Hindlimb muscle (tissue), 1 donor: ENCODE measurements at places on chromosomes 16 and 17.
A peak's percentile ranks its signal among the peaks of the same experiment; 100 is the strongest.

- no peak for DNase-seq
These were observed 10.0 kb upstream of the SLC4A1 start for GRCh38 chr17:44277976-44278375.

GRCh38 chr16:912684-913613, 57.8 kb downstream of the LMF1 start:
- DNase-seq = peak; percentile 29

- DNase-seq = peak; percentile 33
These were observed 674 bp downstream of the ZNF821 start for GRCh38 chr16:71883168-71883848.

- DNase-seq = no peak
These were observed 4.9 kb downstream of the CDH11 start for GRCh38 chr16:65116818-65117430.

DNA sequence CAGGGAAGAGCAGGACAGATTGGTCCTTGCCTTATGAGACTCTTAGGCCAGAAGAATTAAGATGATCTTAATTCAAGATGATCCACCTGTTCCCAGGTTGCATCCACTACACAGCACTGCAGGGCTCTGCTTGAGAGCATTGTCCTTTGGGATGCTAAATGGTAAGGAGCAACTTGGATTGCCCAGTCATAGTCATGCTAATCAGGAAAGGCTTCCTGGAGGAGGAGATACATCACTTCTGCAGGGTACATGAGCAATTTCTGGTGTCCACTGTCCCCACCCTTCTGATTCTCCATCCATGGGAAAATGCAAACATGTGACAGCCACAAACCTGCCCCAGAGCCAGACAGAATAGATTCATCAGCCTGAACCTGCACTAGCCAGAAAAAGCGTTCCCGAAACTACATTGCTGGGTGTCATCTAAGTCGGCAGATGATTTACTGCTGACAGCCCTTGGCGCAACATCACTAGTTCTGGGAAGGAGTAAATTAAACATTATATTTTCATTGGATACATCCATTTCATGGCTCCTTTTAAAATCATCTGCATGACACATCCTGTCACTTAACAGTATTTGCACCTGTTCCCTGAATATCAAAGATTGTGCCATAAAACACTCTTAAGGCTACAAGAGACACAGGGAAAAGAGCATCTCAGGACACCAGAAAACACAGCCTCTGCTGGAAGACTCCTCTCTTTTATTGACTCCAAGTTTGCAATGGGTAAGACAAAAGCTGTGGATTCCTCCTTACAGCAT, 282.2 kb downstream of the MAF start:
- DNase-seq = no peak
